ENCODE measurements at places on chromosomes 12 and 14.

DNA sequence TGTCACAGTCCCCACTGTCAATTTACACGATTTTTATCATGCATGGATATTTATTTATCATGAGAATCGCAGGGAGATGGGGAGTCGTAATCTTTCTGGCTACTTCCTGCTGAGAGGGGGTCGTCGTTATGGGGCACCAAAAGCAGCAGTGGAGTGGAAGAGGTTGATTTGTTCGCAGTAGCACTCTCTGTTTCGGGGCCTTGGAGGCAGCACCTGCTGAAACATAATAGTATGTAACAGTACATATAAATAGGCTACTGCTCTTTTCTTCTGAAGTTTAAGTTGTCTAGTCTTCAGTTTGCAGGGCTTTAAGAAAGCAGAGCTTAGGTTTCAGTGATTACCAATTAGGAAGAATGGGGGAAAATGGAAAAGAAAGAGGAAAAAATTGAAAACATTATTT, 3.8 kb downstream of the SOAT2 start:
- DNase-seq = no peak

GRCh38 chr12:104569346-104570173, 112.8 kb downstream of the CHST11 start:
- peak; percentile 39 for DNase-seq

DNA sequence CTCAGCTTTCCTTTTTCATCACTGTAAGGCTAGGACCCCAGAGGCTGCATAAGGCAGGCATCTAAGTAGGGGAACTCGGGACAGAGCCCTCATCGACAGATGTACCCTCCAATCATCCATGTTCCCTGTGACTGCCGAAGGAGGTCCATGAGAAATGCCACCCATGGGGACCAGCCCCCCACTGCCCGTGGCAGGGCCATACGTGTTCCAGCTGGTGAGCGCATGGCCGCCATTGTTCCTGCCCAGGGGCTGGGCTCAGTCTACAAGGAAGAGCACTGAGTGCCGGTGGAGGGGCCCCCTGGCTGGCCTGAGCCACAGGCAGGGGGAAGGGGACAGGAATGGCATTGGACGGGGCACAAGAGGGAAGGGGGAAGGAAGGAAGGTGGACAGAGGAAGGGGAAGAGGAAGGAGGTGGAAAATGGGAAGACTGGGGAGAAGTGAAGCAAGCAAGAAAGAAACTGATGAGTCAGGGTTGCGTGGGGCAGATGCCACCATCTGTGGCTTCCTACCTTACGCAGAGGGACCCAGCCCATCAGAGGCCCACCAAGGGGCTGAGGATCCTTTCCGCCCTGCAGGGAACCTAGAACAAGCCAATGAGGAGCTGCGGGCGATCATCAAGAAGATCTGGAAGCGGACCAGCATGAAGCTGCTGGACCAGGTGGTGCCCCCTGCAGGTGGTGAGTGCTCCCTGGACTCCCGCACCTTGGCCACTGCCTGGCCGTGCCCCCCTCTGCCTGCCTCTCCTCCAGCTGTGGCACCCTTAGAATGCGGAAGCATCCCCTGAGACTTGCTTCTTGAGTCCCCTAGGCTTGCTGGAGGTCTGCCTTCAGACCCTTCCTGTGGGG, 120.6 kb upstream of the FKBP4 start:
- DNase-seq = no peak

- no peak for DNase-seq
Measured at GRCh38 chr14:90453401-90453951, 56.6 kb downstream of the CALM1 start.

GRCh38 chr14:22549981-22550673, 38.9 kb downstream of the DAD1 start:
- peak; percentile 78 for DNase-seq

DNA sequence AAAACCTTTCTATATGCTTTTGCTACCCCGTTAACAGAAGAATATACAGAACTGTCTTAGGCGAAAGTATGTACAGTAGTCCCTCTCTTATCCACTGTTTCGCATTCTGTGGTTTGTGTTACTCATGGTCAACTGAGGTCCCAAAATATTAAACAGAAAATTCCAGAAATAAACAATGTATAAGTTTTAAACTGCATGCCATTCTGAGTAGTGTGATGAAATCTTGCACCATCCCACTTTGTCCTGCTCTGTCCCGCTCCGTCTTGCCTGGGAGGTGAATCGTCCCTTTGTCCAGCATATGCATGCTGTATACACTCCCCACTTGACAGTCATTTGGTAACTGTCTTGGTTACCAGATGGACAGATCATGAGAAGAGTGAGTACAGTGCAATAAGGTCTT, 70.1 kb upstream of the STRN3 start:
- DNase-seq = no peak

DNA sequence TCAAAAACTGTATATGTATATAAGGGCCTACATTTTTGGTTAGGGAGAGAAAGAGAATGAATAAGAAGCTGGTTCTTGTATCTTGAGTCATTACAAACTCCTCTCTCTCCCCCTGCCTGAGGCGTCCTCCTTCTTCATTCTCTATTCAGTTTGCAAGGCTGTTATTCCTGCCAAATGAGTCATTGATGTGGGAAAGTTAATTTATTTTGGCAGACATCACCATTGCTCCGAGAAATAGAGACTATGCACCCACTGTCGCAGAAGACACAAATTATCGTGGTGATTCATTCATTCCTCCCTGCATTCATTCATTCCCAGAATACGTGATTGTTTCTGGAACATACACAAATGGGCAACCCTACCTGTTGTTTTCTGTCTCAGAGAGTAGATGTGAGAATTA, 112.5 kb upstream of the MED13L start:
- no peak for DNase-seq

DNA sequence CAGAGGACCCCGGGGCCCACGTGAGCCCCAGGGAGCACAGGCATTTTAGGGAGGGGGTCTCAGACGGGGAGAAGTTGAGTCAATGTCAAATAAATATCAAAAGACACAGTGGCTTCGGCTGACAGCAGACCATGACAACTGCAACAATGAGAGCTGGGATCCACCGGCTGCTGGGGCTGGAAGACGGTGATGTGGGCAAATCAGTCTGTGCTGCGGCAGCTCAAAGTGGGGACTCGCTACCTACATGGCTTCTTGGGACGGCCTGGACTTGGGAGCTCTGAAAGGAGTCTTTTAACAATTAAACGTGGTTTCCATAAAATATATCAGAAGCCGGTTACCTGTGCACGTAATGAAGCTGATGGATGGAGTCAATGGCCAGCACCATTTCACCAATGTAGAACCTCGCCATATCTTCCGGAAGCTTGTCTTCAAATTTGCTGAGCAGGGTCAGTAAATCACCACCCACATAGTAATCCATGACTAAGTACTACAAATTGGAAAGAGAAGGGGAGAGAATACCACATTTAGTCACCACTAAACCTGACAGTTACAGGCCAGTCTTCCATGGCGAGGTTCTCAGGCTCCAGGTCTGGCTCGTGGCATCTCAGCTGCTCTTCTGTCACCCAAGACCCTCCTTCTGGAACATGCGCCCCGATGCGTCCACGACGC, 58.0 kb downstream of the CDC42BPB start:
- no peak for DNase-seq

- DNase-seq = no peak
Measured at GRCh38 chr14:67722293-67722692, 20.6 kb downstream of the RDH12 start.

- DNase-seq = no peak
Measured at GRCh38 chr14:68389943-68390342, 402.9 kb downstream of the ZFP36L1 start.

GRCh38 chr14:25033358-25033757, 16.6 kb downstream of the STXBP6 start:
- no peak for DNase-seq

DNA sequence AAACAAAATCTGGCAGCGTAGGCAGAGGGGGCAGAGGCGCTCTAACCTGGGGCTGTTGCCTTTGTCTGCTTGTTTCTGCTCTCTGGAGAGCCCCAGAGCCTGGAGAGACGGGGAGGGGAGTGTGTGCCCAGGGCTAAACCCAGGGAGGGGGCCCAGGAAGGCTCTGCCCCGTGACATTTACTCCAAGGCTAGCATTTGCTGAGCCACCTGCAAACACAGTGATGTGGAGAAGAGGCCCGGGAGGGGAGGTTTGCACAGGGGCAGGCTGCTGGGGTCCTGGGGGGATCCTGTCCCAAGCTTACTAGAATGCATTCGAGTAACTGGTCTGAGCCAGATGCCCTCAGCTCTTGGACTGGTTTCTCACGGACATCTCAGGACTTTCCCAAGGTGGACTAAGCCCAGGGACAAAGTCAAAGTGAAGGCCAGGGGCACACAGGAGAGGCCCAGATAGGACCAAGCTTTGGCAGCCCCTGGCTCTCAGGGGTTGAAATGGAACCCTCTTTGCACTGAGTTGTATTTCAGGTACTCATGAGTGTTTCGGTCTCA, 12.0 kb downstream of the MEG3 start:
- no peak for DNase-seq

GRCh38 chr14:102560458-102561261, 31.8 kb upstream of the RCOR1 start:
- DNase-seq = no peak

- no peak for DNase-seq
Measured at GRCh38 chr14:54299410-54300363, 97.1 kb upstream of the CDKN3 start.

- DNase-seq = no peak
Measured at GRCh38 chr14:33393895-33394368, 455.3 kb downstream of the NPAS3 start.

GRCh38 chr12:76890151-76891143, 11.6 kb upstream of the CSRP2 start:
- no peak for DNase-seq

GRCh38 chr14:55889124-55889523, 229.1 kb upstream of the PELI2 start:
- no peak for DNase-seq

DNA sequence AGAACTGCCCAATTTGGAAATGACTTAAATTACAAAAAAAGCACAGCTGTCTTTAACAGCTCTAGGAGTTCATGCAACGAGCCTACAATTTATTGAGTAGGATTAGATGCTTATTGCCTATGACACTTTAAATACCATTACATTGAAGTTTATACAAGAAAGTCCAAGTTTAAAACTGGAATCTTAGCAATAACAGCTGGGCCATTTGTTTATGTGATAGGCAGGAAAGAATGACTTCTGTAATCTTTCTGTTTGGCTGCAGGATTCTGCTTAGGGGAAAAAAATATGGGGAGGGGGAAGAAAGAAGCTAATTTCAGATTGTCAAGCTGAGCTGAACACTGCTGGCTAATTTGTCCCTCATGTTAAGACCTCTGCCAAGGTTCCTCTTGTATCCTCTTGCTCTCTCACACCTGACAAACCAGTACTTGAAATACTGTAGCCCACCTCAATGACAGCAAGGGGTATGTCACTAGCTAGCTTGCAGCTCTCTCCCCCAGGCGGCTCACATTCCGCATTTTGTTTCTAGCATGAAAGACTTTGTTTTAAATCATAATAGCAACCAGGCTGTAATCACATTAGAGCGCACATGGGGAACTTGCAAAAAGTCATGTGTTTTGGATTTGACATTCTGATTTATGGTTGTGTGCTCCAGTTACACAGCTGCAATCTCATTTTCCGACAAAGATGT, 384.8 kb downstream of the BMP4 start:
- no peak for DNase-seq

DNA sequence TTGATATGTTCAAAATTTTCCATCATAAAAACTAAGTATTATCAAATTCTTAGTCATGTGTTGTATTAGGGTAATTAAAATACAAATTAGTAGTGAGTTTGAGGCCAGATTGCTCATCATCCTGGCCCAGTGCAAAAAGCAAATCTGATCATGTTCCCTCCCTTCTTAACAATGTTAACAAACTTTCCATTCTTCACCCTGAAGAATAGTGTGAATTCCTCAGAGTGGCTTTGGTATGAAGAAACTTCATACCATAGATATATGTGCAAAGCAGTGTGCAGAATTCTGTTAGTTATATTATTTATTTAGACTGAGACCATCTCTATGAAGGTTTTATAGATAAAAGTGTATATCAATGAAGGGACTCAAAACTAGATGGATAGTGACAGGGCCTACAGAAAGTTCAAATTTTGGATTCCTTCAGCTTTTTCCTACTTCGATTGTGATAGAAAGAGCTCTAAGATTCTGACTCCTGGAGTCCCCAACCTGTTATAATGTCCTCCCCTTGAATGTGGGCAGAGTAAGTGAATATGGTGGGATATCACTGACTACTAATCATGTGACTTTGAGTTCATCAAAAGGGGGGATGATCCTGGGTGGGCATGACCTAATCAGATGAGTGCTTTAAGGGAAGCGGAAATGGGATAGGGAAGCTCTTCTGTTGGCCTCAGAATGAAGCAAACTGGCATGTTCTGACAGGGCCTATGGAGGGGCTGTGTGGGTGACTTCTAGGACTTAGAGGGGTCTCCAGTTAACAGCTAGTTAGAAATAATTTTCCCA, 271.4 kb downstream of the BTG1 start:
- no peak for DNase-seq

- DNase-seq = no peak
Measured at GRCh38 chr12:39571351-39571750, 48.3 kb downstream of the ABCD2 start.

- no peak for DNase-seq
Measured at GRCh38 chr12:52353766-52354165, 13.5 kb downstream of the KRT85 start.

DNA sequence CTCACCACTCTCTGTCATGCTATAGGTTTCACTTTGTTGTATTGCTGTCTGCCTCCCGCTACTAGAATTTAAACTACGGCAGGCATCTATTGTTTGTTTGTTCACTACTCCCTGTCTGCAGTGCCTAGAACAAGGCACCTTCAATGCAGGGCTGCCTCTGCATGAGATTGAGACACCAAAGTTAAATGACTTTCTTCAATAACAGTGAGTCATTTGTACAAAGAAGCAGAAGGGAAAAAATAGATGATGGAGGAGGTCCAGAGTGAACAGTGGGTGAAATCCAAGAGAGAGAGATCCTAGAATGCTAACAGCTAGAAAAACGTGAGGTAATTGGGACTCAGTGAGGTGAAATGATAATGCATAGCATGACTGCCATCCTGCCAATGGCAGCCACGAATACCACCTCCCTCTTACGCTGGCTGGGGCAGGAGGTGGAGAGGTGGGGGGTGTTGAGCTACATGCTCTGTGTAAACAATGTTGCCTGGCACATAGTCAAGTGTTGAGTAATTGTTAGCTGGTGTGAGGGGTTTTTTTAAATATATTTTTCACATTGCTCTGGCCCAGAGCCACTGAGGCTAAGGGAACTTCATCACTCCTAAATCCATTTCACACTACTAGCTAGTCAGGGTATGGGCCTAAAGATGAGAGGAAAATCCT, 367.6 kb downstream of the RPS29 start:
- no peak for DNase-seq

GRCh38 chr14:50388256-50388931, 8.3 kb downstream of the CDKL1 start:
- DNase-seq = no peak

DNA sequence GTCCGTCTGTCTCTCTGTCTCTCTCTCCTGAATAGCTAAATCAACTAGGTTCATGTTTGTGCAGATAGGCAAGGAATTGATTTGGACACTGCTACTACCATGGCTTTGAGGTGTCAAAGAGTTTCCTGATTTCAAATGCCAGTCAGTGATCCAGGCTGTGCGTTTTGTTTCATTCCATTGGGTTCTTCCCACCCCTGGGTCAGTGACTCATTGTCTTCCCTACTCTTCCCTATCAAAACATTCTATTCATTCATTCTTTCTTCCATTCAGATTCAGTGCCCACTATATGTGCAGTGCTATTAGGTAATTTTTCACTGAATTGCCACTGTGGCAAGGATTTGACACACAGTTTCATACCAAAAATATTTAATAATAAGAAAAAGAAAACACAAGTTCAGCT, 50.4 kb downstream of the RPH3A start:
- DNase-seq = no peak

- DNase-seq = no peak
Measured at GRCh38 chr14:60639674-60640073, 9.6 kb downstream of the SIX1 start.

GRCh38 chr14:63214417-63215196, 10.4 kb downstream of the RHOJ start:
- DNase-seq = no peak

All from T-helper 22 cell (primary cell).